ENCODE measurements at places on chromosomes 5 and 9. TPM values are rescaled to one million over a fixed set of nuclear protein-coding genes. Genes with fewer than 3 reads are reported as not detected.
A peak's percentile ranks its signal among the peaks of the same experiment; 100 is the strongest.

PFDN1 gene
- 88.6 TPM for total RNA-seq

DNA sequence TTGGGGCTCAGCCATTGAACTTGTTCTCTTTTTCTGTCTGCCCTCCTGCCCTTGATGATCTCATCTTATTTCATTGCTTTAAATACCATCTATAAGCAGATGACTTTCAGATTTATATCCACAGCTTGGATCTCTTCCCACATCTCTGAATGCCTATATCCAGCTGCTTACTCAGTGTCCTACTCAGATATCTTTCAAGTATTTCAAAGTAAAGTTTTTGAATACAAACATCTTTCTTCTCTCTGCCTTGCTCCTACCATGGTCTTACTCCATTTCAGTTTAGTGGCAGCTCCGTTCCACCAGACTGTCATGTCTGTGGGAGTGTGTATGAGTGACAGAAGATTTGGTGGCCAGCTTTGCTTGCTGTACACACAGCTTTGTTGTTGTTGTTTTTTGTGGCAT, 59.7 kb downstream of the ERBIN start:
- peak; percentile 68 for DNase-seq

GRCh38 chr9:93653760-93654159, 77.4 kb downstream of the PHF2 start:
- DNase-seq = no peak

GRCh38 chr9:124853605-124854143, 414 bp downstream of the WDR38 start:
- no peak for DNase-seq
